ENCODE measurements at places on chromosomes 3 and 15.

DNA sequence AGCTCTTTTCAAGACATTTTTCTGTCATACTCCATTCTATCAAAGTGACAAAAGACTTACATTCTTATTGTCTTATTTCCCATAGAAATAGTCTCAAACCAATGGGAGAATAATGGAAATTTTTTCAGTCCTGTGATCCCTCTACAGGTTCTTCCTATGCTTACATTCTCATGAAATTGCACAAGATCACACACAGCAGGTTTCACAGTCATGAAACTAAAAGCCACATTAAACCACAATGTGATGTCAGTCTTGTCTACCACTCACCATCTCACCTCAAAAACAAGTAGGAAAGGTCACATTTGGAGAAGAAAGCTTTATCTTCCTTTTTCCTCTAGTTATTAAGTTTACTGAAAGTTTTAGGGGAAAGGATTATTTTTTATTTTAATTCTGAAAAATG is 161.0 kb upstream of the RORA start:
- no peak for DNase-seq

DNA sequence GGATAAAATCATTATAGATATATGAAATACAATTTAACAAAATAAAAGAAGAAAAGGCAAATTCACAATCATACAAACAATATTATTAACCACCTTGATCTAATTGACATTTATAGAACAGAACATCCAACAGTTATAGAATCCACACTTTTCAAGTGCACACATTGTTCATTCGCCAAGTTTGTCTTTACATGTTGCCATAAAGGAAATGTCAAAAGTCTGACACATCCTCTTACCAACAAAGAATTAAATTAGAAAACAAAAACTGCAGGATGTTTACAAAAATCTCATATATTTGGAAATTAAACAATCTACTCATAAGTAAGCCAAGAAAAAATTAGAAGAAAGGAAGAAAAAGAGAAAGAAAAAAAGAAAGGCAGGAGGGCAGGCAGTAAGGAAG is 909.2 kb upstream of the EPHA6 start:
- no peak for DNase-seq

DNA sequence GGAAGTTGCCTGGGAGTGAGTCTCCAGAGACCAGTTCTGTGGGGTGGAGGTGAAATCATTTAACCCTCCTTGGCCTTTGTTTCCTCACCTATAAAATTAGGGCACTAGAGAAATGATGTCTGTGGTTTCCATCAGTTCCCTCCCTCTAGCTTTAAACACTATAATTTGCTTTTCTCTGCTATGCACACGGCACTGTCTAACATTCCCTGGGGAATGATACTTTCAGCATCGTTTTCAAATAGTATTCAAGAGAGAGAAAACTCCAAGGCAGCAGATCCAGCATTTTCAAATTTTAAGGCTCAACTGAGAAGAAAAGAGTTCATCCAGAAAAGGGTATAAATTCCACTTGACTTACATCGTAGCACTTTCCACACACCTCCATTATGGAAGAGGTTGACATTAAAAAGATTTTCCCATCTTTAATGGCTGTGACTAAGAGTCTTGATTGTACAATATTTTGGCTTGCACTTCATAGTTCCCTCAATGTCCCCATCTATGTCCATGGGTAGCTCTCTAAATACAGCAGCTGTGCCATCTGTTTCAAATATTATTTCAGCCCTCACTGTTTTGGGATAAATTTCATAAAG is 137.7 kb upstream of the ZPLD1 start:
- DNase-seq, result no peak

GRCh38 chr3:58988041-58988440 is 61.8 kb downstream of the CFAP20DC start:
- DNase-seq, result no peak

GRCh38 chr15:90270502-90271150 is 5.2 kb downstream of the NGRN start:
- no peak for DNase-seq

DNA sequence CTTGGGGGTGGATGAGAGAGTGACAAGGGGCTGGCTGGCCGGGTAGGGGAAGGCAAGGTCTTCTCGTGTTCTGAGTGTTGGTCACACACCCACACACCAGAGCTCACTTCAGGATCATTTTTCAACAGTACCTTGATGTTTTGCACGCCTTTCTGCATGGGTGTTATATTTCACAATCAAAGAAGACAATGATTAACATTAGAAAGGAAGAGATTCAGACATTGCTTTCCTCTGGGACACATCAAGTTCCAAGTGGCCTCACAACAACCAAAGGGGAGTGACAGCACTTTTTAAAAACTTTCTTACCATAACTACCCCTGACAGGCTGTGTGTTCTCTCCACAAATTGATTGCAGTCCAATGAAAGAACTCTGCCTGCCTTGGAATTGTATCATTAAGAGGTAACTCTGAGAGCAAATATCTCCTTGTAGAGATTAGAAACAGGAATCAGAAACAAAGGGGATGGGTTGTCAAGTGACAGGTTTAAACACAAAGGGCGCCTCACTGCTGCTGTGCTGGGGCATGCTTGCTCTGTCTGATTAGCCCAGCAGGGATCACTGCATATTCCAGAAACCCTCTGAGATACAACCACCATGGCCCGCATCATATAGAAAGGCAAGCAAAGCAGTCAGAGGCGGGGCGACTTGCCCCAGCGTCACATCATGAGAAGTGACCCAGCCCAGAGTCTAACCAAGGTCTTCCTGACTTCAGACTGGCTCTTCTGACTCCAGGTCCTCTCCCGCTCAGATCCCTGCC is 230.8 kb downstream of the FEZF2 start:
- no peak for DNase-seq

- no peak for DNase-seq
These were observed 11.6 kb downstream of the NT5DC2 start for GRCh38 chr3:52521881-52522650.

DNA sequence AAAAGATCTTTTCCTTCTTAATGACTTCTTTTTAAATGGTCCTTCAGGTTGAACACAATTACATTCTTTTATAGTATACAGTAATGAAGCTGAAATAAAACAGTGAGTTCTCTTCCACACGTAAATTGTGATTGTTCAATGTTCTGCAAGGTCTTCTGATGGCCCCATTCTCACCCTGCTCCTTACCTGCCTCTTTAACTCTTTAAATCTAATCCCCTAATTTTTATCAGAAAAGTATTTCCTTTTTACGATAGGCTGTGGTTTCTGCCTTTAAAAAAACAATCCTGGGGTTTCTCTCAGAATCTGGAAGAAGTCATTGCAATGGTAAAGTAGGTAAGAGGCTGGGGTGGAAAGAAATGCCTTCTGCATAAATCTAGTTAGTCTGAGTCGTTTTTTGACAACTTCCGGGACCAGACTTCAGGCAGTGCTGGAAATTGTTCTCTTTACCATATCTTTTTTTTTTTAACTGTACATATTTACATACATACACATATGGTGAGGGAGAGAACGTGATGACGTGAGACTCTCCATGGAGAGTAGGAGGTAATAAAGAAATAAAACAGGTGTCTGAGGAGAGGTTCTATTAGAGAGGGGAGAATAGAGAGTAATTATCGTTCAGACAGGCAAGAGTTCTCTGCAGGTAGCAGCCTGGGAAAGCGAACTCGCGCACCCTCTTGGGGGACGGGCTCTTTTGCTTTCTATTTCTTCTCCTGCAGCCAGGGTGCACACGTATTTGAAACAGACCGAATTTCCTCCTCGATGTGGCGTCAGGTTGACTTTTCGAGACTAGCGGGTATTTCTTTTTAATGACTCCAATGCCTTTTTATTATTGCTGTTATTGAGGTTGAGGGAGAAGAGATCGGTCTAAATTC is at the start of gene SIDT1:
Gene SIDT1 (plus strand): TSS at position 730 of the 872 bp plus-strand sequence. CDS start 467 bp downstream, outside the sequence.
- DNase-seq, result peak; percentile 64

DNA sequence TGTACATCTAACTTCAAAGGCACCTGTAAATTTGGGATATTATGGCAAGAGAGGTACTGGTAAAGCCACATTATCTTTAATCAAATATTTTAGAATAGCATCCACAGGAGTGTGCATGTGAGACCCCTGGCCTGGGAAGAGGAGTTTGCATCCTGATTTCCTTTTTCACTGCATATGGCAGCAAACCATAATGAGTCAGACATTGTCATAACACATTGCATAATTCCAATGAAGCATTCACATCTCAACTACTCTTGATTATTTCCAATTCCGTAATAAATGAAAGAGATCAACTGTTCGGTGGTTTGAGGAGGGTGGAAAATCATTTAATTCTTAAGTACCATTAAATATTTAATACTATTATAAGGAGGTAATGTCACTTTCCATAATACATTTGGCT is 215.0 kb downstream of the MECOM start:
- no peak for DNase-seq

GRCh38 chr3:86814918-86815655 is 175.9 kb downstream of the VGLL3 start:
- DNase-seq, result no peak

- no peak for DNase-seq
These were observed 13.2 kb downstream of the USP13 start for GRCh38 chr3:179666030-179666429.

DNA sequence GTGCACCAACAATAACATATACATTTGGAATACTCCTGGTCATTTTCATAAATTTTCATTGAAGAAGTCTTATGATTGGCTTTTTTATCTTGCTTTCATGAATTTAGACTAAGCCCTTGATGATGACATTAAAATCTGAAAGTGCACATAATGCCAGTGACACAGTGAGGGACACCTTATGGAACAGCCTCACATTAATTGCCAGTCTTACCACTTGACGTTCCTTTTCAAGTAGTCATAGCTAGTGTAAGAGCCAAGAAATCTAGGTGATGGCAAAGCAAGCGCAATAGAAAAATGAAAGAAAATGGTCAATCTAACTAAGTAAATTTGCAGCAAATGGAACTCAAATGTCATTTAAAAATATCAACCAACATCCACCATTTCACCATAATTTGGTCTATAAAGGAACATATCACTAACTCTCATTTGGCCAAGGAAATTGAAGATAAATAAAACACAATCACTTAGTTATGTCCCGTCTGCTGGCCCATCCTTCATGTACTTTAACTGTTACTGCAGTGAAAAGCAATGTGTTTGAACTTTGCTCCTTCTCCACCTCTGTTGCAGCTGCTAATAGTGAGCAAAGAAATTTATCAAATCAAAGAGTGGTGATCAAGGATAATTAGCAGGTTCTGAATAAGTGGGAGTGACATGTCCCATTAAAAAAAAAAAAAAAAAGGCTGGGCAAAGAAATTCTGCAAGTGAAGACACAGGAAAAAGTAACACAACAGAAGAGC is 110.0 kb downstream of the TJP1 start:
- no peak for DNase-seq

DNA sequence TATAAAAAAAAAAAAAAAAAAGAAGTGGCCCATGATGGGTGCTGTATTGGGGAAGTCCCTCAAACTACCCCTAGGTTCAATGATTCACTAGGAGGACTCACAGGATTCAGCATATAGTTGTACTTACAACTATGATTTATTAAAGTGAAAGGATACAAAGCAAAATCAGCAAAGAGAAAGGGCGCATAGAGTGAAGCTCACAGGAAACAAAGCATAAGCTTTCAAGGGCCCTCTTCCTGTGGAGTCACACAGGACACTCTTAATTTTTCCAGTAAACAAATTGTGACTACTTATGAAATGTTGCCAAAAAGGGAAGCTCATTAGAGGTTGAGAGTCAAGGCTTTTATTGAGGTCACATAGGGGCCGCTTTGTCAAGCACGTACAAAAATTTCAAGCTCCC is 153.7 kb upstream of the GAP43 start:
- no peak for DNase-seq

DNA sequence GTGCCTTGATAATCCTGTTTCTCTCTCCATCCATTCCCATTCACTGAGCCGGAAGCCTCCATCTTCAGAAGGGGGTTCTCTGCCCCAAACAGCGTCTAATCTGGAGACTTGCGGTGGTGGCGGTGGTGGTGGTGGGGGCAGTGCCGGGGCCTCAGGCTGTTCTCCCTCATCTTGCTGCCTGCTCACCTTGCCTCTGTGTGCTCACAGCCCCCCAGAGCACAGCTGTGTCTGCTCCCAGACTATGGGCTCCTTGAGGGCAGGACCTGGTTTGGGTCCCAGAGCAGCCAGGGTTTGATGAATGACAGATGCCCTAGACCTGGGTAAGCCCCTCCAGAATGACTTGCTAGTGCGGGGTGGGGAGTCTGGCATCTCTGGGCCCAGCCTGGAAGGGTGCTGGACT is 430 bp upstream of the PSTPIP1 start:
- no peak for DNase-seq

DNA sequence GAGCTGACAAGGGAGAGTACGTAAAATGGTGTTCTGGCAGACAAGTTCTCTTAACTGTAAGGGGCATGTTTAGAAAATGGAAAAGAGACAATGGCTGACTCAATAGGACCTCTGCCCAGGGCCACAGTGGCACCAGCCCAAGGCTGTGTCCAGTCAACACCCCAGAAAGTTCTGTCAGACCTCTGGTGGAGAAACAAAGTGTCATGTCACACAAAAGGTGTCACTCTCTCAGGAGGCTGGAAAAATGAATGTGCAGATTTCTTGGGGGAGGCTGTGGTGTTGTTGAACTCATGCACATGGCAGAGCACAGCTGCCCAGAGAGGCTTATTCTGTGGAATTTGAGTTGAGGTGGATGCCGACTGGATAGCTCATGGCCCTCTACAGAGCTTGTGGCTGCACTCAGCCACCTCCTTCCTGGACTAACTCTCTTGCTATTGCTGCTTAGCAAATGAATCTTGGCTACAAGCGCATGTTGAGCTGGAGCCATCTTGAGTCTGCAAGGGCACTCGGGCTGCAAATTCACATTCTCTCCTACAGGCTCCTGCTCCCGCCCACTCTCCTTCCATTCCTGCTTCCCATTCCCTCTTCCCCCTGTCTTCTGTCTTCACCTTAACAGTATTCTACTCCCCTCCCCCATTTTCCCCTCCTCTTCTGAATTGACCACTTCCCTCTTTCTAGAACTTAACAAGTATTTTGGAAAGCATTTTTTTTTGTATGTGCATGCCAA is 55.8 kb upstream of the SLC7A14 start:
- no peak for DNase-seq

- DNase-seq, result no peak
These were observed 13.3 kb downstream of the CPNE9 start for GRCh38 chr3:9716801-9717555.

DNA sequence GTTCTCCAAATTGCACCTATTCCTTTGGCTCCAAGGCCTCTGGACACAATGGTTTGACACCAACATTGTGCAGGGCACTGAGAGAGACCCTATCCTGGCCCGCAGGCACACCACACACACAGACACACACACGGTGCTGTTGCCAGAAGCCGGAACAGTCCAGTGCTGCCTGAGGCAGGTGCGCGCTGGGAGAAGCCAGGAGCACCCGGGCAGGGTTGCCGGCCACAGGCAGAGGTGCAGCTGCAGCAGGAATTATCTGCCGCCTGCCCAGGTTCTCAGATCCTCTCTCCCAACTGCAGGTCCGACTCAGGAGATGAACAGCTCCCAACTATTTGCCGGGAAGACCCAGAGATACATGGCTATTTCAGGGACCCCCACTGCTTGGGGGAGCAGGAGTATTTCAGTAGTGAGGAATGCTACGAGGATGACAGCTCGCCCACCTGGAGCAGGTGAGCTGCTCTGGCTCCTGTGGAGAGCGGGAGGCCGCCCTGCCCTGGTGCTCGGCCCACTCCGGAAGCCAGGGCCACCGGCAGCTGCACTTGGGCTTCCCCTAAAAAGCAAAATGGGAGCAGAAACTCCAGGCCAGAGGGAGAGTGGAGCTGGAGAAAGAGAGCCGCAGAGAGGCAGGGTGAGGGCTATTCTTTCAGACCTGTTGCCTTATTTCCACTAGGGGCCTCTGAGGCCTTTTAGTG is 42.9 kb downstream of the CHDH start:
- DNase-seq, result no peak

GRCh38 chr3:161987933-161988332 is 491.3 kb downstream of the OTOL1 start:
- no peak for DNase-seq
